ENCODE measurements at places on chromosomes 12 and 14. TPM values are rescaled to one million over a fixed set of nuclear protein-coding genes. Genes with fewer than 3 reads are reported as not detected.
A peak's percentile ranks its signal among the peaks of the same experiment; 100 is the strongest.

- no peak for DNase-seq
Observed at GRCh38 chr12:66538970-66539369, 139.9 kb downstream of the GRIP1 start.

GRCh38 chr12:57620936-57621496, 9.8 kb downstream of the ARHGEF25 start:
- DNase-seq: no peak

DNA sequence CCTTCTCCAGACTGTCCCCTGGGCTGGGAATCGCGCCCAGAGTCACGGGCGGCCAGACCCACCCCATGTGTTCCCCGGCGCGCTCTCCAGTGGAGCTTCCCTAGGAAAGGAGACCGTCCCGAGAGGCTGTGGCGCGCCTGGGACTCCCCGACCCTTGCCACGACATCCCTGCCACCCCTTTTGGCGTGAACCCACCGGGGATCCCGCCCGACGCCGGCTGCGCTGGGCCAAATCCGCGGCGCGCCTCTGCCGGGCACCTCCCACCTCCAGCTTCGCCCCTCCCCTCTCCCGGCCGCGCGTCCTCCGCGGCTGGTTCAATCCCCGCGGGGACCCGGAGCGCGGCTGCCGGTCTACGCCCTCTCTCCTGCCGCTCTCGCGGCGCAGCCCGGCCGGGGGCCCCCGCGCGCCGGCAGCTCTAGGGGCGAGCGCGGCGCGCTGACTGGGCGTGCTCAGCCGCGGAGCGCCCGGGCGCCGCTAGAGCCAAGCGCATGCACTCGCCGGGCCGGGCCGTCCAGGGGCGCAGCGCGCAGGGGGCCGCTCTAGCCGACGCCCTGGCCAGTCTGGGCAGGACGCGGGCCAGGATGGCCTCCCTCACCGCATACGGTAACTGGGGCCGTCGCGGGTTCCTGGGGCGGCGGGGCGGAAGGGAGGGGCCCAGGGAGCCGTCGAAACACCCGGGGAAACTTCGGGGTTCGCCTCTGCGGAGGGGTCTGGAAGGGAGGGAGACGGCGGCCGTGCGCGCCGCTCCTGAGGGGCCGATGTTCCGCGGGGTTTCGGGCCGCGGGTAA, 77.4 kb upstream of the ANO4 start:
- DNase-seq: peak; percentile 42

EMP1 gene
- total RNA-seq: 431 TPM

Measured in kidney (tissue), 22 donors.